Panc1 (cell line): ENCODE measurements at places on chromosomes 5 and 9.

DNA sequence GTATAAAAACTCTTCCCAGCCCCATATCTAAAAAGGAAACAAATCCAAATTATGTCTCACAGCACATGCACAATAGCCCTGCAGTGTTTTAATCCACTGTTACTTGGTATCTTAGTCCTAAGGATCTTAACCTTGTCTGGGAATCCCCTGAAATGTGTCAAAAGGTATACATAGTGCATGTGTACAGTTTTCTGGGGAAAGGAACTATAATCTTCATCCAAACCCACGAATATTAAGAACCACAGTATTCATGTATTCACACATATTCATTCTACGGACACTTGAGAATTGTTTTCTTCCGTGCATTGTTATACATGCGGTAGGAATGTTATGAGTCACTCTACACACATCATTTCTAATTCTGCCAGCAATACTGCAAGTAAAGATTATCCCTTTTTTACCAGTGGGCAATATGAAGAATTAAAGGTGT, 47.8 kb upstream of the SNX2 start:
- peak; percentile 50 for DNase-seq

- no peak for DNase-seq
These were observed 76.8 kb downstream of the ADAMTS2 start for GRCh38 chr5:179268399-179268952.

DNA sequence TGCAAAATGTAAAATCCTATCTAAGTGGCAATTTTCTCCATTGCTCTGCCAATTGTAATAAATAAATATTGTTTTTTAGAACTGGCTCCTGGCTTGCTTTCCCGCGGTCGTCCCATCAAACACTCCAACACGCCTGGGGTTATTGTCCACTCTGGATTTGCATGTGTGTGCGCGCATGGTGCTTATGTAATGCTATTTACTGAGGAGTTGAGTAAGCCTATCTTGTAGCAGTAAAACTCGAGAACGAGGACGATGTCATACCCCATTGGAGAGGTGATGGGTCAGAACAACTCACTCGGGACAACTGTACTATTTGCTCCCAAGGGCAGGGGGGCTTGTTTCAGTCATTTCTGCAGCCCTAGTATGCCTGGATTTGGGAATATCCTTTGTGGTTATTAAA, 220.9 kb downstream of the PAX5 start:
- DNase-seq, result no peak

DNA sequence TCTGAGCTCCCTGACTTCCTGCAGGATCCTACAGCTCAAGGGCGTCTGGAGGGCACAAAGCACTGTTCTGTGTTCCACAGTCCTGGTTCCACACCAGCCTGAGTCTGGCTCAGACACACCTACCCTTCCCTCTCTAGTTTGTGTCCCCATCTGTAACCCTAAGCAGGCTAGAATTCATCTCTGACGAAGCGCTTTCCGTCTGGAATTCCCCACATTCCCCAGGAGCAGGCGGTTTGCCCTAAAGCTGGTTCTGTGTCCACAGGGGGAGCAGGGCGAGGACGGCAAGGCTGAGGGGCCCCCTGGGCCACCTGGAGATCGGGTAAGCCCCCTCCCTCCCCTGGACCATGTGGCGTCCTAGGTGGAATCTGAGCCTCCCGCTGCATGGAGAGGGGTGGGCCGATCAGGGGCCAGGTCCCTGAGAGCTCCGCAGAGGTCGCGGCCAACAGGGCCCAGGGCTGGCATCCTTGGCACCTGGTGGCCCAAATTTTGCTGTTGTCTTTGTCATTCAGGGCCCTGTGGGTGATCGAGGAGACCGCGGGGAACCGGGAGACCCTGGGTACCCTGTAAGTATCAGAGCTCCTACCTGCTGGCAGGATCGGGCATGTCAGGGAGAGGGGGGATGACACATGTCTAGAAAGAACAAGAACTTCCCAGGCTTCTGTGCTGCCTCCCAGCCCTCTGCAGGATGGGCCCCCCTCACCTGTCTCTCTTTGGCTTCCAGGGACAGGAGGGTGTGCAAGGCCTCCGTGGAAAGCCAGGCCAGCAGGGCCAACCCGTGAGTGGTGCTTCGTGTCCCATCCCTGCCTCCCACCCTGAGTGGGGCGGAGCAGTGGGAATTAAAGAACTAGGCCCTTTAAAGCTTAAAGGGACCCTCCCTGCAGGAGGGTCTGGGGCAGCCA, 34.5 kb upstream of the ORM1 start:
- DNase-seq, result no peak

- DNase-seq, result no peak
These were observed 141.8 kb downstream of the ZNF354C start for GRCh38 chr5:179201986-179202385.

GRCh38 chr5:74839229-74839628, 27.0 kb downstream of the FAM169A start:
- no peak for DNase-seq

- no peak for DNase-seq
These were observed 93.1 kb downstream of the PDE4D start for GRCh38 chr5:59800347-59800893.

DNA sequence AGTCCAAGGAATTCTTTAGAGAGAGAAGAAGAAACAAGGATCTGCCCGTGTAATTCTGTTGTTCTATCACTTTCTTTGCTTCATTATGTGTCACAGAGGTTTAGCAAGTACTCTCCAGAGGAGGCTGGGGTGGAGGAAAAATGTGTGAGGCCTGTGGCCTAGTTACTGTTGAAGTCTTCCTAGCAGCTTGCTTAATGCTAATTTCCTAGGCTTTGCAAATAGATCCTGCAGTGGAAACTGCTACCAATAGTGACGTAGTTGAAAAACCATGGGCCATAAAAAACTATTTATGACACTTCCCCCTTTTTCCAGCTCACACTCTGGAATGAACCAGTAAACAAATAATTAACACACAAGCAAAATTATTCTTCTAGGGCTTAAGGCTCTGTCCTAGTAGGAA, 27.0 kb upstream of the C9orf72 start:
- DNase-seq, result no peak

DNA sequence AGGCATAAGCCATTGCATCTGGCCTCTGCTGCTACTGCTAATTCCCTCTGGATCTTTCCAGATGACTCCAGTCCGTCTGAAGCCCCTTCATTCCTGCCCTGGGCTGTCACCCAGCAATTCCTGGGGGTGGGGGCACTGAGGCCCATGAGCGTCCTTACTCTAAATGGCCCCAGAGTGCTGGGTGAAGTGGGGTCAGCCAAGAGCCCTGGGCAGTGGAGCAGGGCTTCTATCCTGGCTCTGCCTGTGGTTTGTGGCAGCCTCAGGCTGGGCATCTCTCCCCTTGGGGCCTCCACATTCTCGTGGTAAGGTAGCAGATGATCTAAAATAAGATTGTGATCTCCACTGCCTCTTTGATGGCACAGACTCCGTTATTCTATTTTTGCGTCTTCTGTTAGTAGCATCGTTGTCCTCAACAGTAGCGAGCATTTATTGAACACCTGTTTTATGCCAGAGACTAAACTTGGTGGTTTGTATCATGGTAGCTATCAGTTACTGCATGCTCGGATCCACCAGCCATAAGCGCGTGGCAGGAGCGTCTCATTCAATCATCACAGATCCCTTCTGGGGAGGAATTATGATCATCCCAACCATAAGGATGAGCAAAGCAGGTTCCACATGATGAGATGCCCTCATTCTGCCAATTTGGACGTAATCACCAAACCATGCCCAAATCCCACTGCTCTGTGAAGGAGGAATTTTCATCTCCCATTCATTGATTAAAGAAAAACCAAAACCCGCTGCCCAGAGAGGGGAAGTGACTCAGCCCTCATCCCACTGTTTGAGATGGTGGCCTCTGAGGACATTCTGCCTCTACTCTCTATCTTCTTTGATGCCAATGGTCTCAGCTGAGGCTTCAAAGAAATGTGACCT, 21.9 kb upstream of the DUSP1 start:
- no peak for DNase-seq

GRCh38 chr9:1875921-1876448, 139.2 kb upstream of the SMARCA2 start:
- DNase-seq, result no peak

GRCh38 chr5:73540192-73540591, 25.2 kb downstream of the ANKRA2 start:
- no peak for DNase-seq

DNA sequence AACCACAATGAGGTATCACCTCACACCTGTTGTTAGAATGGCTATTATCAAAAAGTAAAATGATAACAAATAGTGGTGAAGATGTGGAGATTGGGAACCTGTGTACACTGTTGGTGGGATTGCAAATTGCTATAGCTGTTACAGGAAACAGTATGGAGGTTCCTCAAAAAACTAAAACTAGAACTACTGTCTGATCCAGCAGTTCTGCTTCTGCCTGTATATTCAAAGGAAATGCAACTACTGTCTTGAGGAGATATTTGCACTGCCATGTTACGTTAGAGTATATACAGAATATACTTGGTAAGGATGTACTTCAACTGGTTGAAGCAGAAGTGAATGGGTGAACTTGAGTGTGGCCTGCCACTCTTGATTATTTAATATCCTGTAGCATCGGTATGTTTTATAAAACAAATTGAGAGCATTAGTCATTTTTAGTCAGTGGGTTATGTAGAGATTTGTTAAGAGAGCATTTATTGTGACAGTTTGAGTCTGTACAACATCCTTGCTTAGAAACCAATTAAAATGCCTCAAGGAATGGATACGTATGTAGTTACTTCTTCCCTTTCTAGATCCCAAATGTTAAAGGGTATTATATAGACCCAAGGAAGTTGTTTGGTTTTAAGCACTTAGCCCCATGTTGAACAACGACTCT, 37.5 kb downstream of the ZCCHC7 start:
- DNase-seq, result no peak

- no peak for DNase-seq
These were observed 367.7 kb upstream of the PRR16 start for GRCh38 chr5:120096413-120096812.

DNA sequence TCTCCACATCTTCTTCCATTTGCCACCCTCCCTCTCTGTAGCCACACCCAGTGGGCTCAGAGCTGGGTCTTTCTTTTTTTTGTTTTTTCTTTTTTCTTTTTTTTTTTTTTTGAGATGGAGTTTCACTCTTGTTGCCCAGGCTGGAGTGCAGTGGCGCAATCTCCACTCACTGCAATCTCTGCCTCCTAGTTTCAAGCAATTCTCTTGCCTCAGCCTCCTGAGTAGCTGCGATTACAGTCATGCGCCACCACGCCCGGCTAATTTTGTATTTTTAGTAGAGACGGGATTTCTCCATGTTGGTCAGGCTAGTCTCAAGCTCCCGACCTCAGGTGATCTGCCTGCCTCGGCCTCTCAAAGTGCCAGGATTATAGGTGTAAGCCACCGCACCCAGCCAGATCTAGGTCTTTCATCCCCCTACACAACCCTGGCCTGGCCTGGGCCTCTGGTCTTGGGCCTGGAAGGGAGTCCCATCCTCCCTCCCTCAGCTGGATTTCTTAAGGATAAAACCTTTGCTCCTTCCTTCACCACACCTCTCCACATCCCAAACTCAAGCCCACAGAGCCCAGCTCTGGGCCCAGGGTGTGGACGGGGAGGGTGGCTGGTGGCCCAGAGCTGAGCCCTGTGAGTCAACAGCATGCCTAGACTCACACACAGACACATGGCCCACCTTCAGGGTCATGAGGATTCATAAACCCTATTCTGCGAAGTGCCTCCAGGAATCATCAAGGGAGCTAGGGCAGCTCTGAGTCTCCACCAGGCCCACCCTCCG, 18.8 kb upstream of the KCNIP1 start:
- DNase-seq, result no peak

GRCh38 chr5:176965633-176966032, 40.9 kb downstream of the UIMC1 start:
- DNase-seq, result no peak

- DNase-seq, result peak; percentile 73
These were observed 76.0 kb downstream of the COL15A1 start for GRCh38 chr9:99019510-99020331.

GRCh38 chr9:136808075-136808805, 492 bp downstream of the RABL6 start:
- no peak for DNase-seq
